ENCODE measurements at places on chromosomes 6 and 20.

- no peak for DNase-seq
Measured at GRCh38 chr6:4732691-4733315, 43.4 kb upstream of the CDYL start.

- DNase-seq, result no peak
Measured at GRCh38 chr6:127812985-127813698, 87.7 kb downstream of the THEMIS start.

- no peak for DNase-seq
Measured at GRCh38 chr20:35215066-35215956, 11.2 kb upstream of the MMP24 start.

GRCh38 chr20:57269148-57269984 lies 2.9 kb upstream of the BMP7 start:
- no peak for DNase-seq

- no peak for DNase-seq
Measured at GRCh38 chr20:24989162-24989561, 3.4 kb downstream of the APMAP start.

DNA sequence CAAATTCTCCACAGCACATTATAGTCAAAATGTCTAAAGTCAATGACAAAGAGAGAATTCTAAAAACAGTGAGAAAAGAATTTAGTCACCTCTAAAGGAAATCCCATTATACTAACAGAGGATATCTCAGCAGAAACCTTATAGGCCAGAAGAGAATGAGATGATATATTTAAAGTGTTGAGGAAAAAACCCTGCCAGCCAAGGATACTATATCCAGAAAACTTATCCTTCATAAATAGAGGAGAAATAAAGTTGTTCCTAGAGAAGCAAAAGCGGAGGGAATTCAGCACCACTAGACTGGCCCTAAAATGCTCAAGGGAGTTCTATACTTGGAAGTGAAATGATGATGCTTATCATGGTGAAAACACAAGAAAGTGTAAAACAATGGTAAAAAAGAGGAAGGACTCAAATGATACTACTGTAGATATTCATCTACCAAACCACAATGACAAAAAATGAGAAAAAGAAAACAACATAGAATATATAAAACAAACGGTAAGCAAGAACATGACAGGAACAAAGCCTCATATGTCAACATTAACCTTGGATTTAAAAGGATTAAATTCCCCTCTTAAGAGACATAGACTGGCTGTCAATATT lies 16.7 kb downstream of the GPRC6A start:
- DNase-seq, result no peak

DNA sequence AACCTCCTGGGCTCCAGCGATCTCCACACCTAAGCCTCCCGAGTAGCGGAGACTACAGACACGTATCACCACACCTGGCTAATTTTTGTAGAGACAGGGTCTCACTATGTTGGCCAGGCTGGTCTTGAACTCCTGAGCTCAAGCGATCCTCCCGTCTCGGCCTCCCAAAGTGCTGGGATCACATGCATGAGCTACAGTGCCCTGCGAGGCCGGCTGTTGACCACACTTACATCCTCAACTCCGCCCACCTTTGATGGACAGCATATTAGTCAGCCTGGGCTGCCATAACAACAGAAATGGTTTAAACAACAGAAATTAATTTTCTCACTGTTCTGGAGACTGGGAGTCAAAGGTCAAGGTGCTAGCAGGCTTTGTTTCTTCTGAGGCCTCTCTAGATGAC lies 107.7 kb downstream of the JPH2 start:
- DNase-seq, result no peak

Data from NCI-H2081 treated with DMSO at 0.1 percent for 48 hours (cell line).